Temporal lobe (tissue), 4 donors: ENCODE measurements at places on chromosomes 11 and 22. TPM values are rescaled to one million over a fixed set of nuclear protein-coding genes. Genes with fewer than 3 reads are reported as not detected.

TMEM86A gene
- total RNA-seq, result 4.2 TPM

TPCN2 gene
- 5.2 TPM for total RNA-seq

EHBP1L1 gene
- total RNA-seq, result 14.0 TPM

SLC35E4 gene
- 3.9 TPM for total RNA-seq
